ENCODE measurements at places on chromosomes 4 and X.

- DNase-seq = peak; percentile 2
Measured at GRCh38 chr4:74133786-74134499, 24.0 kb upstream of the MTHFD2L start.

DNA sequence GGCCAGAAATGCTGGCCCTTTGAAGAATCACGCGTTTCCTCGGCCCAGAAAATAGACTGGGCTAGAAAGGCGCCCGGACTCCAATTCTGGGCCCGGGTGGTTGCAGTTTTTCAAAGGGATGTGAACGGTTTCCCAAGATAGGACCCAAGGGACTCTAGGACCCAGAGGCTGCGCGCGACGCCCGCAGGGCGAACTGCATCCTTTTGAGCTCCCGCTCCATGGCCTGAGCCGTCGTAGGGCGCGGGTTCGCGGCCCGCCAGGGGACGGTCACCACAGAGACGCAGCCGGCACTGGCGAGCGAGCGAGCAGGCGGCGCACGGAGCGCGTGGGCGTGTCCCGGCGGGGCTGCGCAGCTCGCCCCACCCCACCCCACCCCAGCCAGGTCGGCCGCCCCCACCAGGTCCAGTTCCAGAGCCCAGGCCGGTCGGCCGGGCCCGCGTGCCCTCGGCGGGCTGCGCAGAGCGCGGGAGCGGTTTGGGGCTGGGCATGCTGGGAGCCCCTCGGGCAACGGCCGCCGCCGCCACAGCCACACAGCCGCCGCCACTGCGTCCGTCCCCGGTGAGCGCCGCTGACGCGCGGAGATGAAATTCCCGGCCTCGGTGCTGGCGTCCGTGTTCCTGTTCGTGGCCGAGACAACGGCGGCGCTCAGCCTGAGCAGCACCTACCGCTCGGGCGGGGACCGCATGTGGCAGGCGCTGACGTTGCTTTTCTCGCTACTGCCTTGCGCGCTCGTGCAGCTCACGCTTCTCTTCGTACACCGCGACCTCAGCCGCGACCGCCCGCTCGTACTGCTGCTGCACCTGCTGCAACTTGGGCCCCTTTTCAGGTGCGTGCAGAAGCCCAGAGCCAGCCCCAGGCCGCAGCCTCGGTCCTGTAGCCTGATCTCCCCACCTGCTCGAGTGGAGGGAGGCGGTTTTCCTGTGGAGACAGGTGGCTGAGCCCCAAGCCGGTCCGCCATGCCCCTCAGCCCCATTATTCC is at the start of gene XK:
XK (plus strand) TSS at position 411 of the 979 bp plus-strand sequence; CDS start at position 582, 171 bp downstream.
- DNase-seq = no peak

DNA sequence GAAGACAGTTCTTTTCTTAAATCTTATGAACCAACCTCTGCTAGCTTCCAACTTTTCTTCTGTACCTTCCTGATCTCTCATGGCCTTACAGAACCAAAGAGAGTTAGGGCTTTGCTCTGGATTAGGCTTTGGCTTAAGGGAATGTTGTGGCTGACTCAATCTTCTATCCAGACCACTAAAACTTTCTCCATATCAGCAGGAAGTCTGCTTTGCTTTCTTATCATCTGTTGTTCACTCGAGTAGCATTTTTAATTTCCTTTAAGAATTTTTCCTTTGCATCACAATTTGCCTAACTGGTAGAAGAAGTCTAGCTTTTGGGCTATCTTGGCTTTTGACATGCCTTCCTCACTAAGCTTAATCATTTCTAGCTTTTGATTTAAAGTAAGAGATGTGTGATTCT is 167.0 kb downstream of the TBCK start:
- DNase-seq = no peak

- DNase-seq = no peak
Measured at GRCh38 chrX:31355206-31355955, 283.5 kb upstream of the FTHL17 start.

DNA sequence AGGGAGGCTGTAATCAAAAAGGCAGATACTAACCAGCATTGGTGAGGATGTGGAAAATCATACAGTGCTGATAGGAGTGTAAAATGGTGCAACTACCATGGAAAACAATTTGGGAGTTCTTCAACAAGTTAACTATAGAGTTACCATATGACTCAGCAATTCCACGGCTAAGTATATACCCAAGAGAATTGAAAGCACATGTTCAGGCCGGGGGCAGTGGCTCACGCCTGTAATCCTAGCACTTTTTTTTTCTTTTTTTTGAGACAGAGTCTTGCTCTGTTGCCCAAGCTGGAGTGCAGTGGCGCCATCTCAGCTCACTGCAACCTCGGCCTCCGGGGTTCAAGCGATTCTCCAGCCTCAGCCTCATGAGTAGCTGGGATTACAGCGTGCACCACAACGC is 15.0 kb upstream of the CD99L2 start:
- DNase-seq = no peak

- no peak for DNase-seq
Measured at GRCh38 chrX:74925225-74926088, at the start of gene NEXMIF. Gene NEXMIF (minus strand): TSS chrX:74925452.

GRCh38 chr4:76571274-76571673 is 136.2 kb downstream of the SHROOM3 start:
- no peak for DNase-seq

DNA sequence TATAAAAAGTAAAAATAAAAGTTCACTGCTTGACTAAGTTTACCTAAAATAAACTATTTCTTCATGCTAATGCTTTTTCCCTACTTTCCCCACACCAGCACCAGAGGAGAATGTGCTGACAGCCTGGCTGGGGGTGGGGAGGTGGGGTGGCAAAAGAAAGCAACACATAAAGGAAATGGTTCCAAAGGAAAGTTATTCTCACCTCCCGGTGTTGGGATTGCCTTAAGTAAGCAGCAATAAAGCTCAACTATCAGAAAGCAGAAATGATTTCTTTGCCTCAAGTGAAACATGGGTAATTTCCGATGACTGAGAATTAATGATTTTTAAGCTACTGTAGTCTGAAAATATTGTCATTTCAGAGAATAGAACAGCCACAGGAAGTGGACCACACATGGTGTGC is 84.5 kb upstream of the DKK2 start:
- DNase-seq = no peak

DNA sequence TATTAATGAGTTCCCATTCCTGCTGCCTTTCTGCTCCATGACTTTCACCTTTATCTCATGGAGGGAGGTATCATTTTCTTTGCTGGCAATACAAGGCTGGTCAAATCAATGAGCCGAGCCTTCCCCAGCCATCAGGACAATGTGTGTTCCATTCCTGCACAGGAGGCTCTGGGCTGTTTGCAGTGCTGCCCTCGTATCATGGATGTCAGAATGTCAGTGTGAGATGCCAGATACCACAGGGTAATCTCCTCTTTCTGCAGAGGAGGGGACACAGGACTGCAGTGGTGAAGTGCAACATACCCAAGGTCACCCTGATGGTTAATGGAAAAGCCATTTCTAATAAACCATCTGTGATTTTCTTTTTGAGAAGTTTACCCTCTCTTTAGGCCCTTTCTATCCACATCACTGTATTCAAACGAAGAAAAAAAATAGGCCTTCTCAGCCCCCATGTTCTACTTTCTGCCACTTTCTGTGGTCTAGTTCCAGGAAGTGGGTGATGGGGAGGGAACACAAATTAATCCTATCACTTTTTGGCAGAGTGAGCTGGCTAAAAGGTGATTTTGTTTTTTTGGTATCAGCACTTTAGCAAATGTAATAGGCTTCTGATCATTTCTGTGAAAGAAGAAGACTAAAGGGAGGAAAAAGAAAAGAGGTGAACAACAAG is 490.2 kb upstream of the BOD1L1 start:
- no peak for DNase-seq

DNA sequence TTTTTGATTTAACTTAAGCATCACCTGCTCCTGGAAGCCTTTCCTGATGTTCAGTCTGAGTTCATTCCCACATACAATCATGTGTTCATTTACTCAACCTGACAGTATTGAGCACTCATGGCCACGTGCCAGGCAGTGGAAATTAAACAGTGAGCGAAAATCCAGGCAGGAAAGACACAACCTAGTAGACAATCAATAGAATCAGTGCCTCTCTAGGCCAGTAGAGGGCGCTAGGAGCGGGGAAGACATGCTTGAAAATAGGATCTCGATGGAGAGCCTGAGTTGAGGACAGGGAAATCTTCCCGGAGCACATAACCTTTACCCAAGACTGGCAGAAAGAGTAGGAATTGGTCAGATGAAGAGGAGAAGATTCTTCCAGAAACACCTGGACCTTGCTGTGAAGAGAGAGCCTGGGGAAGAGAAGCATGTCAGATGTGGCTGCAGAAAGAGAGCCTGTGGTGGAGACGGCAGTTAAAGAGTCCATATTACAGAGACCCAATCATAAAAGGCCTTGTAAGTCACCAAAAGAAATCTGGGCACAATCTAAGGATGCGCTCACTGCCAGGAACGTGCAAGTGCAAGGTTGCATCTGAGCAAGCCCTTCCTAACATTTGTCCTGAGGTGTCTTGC is 103.5 kb downstream of the LDB2 start:
- no peak for DNase-seq

GRCh38 chr4:145055533-145056257 is 42.3 kb downstream of the ANAPC10 start:
- no peak for DNase-seq

DNA sequence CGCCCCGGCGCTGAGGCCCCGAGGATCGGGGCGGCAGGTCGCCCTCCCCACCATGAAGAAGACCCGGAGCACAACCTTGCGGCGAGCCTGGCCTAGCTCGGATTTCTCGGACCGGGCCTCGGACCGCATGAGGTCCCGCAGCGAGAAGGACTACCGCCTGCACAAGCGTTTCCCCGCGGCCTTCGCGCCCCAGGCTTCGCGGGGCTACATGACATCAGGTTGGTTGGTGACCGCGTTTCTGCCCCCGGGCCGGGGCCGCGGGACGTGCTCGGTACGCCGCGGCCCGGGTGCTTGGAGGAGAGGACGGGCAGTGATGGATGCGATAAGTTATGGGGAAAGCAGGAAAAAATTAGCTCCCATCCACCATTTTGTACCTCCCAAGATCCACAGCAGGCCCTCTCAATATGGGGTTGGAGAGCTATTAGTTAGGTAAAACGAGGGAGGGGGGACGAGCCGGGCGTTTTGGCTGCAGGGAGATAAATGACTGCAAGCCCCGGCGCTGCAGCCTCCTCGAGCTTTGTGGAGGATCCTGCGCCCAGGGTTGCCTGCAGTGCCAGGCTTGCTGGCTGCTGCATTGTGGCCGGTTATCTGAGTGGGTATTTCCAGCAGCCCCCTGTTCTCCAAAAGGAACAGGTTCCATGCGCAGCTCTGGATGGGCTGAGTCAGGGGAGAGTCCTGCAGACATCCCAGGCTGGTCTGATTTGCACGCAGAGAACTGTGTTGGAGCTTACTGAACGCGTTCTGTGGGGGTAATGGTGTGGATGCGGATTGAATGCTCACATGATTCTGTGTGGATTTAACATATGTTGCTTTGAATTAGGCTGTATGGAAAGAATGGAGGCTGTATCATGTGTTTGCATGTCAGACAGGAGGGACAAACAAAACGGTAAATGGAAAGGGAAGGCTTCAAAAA is 1.9 kb downstream of the STOX2 start:
- DNase-seq = no peak

GRCh38 chrX:121823406-121823805 is 776.0 kb downstream of the GLUD2 start:
- DNase-seq = no peak

- no peak for DNase-seq
Measured at GRCh38 chrX:38861489-38861888, 60.2 kb downstream of the MID1IP1 start.

- no peak for DNase-seq
Measured at GRCh38 chr4:110669663-110670062, 46.8 kb upstream of the PITX2 start.

- no peak for DNase-seq
Measured at GRCh38 chrX:30538271-30538670, 39.3 kb downstream of the TASL start.

- no peak for DNase-seq
Measured at GRCh38 chrX:148381603-148382002, 118.8 kb upstream of the AFF2 start.

- no peak for DNase-seq
Measured at GRCh38 chrX:38634665-38635064, 73.3 kb downstream of the TSPAN7 start.

DNA sequence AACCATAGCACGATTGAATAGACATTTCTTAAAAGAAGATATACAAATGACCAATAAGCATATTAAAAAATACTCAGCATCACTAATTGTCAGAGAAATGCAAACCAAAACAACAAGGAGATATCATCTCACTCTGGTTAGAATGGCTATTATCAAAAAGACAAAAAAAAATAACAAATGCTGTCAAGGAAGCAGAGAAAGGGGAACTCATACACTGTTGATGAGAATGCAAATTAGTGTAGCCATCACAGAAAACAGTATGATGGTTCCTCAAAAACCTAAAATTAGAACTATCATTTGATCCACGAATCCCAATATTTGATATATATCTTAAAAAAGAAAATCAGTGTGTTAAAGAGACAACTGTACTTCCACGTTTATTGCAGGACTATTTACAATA is 71.7 kb upstream of the BANK1 start:
- no peak for DNase-seq

DNA sequence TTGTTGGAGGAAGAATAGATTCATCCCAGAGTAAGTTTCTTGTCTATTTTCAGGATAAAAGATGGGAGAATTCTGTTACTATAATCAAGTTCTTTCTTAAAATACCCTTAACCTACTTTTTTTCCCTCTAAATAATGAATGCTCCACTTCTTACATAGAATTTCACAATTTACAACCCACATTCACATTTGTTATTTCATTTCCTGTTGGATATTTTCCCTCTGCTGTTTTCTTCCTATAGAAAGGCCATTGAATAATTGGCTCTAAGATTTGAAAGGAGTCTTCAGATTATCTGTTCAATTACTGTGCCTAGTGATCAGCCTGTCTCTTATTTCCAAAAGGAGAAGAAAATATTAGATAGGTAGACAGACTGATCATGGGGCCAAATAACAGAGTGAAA is 79.7 kb downstream of the CPE start:
- DNase-seq = no peak

- no peak for DNase-seq
Measured at GRCh38 chr4:46390355-46391058, 579 bp upstream of the GABRA2 start.

DNA sequence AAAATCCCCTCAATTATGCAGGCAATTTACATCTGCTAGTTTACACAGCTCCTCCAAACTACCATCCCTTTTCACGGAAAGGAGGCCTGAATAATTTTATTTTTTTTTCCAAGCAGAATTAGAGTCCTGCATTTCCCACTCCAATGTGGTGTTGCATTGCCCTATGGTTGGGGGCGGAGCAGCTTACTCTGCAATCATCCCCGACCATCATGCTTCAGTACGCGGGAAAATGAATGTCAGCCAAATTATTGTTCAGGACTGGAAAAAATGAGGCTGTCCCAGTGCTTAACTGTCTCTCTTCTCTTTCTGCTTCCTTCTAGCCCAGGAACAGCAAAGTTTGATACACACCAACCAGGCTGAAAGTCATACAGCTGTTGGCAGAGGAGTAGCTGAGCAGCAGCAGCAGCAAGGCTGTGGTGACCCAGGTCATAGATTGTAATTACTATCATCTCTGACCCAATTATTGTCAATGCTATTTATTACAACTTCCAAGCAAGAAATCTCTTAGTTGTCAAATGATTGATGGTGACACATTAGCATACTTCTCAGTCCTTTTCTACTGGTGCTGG is 28.3 kb downstream of the MMRN1 start:
- DNase-seq = no peak

- no peak for DNase-seq
Measured at GRCh38 chr4:102355748-102356147, 10.5 kb upstream of the SLC39A8 start.

Measured in stimulated activated CD4-positive, alpha-beta T cell treated with anti-CD3 and anti-CD28 coated beads, Interleukin-1b, Interleukin-23, amount 100 ng/mL, for 1 hour (primary cell).